ENCODE measurements at places on chromosomes 6 and 20.

DNA sequence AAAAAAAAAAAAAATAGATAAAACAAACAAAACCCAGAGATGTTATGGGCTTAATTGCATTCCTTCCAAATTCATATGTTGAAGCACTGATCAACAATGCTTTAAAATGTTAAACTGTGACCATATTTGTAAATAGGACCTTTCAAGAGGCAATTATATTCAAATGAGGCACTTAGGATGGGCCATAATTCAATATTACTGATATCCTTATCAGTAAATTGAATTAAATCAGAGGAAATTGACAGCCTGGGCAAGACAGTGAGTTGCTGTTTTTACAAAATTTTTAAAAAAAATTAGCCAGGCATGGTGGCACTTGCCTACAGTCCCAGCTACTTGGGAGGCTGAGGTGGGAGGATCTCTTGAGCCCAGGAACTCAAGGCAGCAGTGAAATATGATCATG, 364.1 kb downstream of the GJA1 start:
- no peak for DNase-seq

- DNase-seq = no peak
Observed at GRCh38 chr6:9620263-9620662, 794.6 kb downstream of the TFAP2A start.

- no peak for DNase-seq
Observed at GRCh38 chr6:162217811-162218493, 509.6 kb downstream of the PRKN start.

DNA sequence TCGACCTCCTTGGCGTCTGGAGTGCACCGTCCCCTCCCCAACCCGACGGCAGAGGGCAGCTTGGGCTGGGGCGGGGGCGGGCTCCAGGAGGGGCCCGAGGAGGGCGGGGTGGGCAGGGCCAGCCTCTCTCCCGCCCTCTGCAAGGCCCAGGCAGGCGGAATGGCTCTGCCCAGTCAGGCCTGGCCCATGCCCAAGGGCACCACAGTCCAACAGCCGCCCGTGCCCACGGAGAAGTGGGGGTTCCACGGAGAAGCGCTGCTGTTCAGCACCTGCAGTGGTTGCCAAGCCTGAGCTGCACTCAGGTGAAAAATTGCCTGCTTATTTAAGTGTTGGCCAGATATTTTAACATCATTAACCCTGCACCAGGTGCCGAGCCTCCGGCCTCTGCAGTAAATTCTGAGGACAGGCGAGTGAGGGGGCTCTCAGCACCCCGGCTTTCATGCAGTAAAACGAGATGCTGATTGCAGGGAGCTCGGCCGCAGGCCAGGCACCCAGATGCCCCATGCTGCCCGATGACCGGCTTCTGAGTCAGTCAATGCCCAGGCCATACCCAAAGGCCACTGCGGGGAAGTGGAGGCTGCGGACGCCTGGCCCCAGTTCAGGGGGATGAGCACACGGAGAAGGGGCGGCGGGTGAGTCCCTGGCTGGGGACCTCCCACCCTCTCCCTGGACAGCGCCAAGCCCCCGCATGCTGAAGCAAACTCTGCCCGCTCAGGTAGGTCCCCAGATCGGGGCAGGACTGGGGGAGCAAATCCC, at the start of gene SRMS:
SRMS (minus strand) TSS at position 25 of the 756 bp plus-strand sequence. CDS start 286 bp downstream, outside the sequence.
- DNase-seq = no peak

GRCh38 chr6:55758156-55758937, 117.0 kb downstream of the BMP5 start:
- no peak for DNase-seq

GRCh38 chr6:36978421-36979346, 7.3 kb downstream of the MTCH1 start:
- no peak for DNase-seq

DNA sequence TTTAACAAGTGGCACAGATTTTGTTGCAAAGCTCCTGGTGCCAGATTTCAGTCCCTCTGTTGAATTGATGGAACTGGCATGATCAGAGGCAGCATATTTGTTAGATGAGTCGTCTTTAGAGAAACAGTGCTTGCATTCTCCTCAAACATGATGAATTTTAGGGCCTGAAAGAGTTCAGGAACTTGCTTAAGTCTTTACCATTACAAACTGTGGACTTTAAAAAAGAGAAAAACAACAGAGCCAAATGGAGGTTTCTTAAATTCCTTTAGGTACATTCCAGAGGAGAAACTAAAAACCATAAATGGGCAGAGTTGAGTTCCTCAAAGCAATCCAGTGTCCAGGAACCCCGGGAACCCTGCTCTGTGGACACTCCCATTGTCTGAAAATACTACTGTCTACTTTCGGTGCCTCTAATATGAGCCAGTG, 2.5 kb downstream of the GTF2H5 start:
- no peak for DNase-seq

DNA sequence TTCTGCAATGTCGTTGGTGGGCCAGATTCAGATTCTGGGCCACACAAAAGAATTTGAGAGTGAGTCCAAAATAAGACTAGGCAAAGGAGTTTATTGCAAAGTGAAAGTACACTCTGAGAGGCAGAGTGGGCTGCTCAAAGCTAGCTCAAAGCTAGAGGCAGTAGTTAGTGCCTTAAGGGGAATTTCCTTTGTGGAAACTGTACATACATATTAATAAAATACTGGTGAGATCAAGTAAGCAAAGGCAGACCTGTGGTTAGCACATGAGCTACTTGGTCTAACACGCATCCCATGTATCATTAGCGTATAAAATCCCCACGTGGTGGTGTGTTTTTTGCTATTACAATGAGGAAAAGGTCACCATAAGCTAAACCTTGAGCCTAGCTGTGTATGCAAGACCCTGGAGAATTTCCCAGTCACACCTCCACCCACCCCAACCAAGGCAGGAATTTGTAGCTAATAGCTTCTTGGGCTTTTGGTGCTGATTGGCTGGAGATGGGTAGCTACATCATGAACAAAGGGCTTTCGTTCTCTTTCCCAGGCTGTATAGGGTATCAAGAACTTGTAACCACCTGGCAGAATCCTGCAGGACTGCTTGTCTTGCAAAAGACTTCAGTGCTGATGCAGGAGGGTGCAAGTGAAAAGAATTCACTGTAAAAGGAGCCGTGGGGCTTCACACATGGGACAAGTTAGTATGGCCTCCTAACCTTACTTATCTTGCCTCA, 14.7 kb upstream of the TRIM26 start:
- DNase-seq = peak; percentile 52

DNA sequence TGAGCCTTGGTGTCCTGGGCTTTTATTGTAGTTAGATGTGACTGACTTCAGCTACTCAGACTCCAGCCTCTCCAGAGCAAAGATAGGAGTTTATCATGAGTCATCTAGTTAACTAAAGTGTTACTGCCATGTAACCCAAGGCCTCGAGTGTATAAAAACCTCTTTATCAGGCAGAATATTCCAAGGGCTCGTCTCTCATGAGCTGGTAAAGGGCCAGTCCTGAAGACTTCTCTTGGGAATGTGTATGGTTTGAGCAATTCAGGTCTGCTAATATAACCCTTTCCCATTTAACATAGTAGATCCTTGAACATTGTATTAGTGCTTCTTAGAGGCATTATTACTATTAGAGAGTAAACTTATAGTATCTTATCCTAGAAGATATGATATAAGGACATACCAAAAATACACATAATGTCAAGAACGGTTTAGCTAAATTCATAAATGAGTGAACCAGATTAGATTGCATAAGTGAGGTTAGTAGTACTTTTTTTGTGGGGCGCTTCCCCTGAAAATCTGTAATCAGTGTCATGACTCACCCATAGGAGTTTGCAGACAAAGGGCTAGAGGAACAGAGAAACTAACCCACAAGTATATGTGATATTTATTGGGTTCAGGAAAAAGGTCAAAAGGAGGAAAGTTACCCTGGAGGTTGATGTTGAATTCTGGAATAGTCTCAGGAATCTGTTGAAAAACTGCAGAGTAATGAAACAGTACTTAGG, 16.0 kb downstream of the DSE start:
- DNase-seq = no peak

DNA sequence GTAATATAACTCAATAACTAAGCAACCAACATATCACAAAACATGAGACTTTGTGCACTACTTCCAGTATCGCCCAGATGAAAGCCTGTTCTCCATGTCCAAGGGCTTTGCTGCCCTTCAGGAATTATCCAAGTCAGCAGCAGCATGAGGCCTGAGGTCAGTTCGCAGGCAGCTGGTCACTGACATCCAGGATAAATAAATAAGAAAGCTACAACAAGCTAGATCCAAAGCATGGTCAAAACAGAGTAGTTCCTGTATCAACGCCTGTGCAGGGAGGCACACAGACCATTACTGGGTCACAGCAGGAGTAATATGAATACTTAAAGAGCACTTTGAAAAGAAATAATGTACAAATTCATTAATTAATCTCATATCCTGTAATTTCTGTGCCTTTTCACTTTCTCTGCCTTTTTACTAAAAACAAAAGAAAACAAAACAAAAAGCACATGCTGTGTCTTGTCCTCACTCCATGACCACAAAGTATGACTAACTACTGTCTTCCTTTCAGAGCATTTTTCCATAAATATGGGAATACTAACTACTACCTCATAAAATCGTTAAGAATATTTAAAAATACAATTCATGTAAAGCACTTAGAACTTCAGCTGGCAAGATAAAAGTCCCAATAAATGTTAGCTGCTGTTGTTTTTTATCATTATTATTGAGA, 374.9 kb upstream of the IRAK1BP1 start:
- DNase-seq = no peak

DNA sequence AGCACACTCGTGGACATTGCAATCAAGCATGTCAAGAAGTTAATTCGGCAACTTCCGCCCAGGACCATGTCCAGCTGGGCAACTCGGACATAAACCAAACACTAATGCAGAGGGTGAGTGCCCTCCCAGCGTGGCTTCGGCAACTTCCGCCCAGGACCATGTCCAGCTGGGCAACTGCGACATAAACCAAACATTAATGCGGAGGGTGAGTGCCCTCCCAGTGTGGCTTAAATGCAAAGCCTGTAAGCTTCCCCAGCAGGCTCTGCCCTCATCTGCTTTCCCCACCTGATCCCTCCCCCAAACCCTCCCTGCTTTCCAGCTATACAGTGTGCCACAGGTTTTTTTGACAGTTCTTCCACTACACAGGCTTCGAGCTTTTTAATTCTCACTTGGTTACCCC, 143.4 kb downstream of the PXDC1 start:
- no peak for DNase-seq

DNA sequence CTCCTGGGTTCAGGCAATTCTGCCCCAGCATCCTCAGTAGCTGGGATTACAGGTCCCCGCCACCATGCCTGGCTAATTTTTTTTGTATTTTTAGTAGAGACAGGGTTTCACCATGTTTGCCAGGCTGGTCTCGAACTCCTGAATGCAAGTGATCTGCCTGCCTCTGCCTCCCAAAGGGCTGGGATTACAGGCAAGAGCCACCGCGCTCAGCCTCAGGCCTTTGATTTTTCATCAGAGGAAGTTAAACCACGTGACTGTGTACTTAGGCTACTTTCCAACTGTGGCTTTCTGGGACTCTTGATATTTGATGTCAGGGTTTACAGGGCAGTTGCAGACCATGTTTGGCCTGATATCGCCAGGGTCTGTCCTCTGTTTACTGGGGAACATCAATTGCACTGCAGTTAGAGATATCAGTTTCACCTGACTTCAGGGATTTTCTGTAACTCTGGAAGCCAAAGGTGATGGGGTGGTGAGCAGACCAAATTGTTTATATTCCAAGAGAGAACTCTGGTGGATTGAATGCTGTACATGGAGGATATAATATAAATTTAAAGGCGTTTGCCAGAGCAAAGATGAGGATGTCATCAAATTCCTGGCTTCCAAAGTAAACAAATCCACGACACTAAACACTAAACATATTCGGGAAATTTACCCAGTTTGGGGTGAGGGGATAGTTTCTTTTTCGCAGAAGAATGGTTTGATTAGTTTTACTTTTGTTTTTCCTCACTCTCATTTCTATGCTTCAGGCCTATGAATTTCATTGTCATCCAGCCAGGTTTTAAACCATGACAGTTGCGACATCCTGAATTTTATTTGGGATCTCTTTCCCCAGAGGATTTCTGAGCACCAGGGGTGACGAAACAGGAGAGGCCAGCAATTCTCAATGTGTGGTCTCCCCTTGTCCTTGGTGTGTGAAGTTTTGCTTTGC, 4.2 kb downstream of the PSMF1 start:
- DNase-seq = no peak

GRCh38 chr6:3128356-3129108, 10.0 kb downstream of the BPHL start:
- DNase-seq = no peak

GRCh38 chr6:151445482-151445881, 6.4 kb downstream of the RMND1 start:
- no peak for DNase-seq

GRCh38 chr6:95203153-95203754, 374.1 kb upstream of the MANEA start:
- DNase-seq = no peak

GRCh38 chr6:118867181-118867580, 26.8 kb upstream of the ASF1A start:
- DNase-seq = no peak

DNA sequence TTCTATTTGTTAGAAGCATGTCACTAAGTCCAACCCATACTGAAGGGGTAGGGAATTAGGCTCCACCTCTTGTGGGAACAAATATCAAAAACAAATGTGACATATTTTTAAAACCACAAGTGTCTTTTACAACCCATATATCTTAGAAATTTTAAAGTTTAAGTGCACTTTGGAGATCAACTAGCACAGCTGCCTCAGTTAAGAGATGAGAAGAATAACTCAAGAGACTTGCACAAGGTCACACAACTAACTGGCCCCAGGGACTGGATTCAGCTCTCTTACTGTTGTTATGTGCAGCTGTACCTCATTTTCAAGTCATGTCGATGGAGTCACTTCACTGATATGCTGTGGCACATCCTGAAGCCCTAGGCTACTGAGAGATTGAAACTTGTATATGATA, 102.9 kb upstream of the BMP2 start:
- no peak for DNase-seq

- peak; percentile 83 for DNase-seq
Observed at GRCh38 chr20:62804627-62805154, at the start of gene OGFR. Gene OGFR, plus strand, starts transcription at chr20:62804835. Its CDS starts 25 bp downstream, at chr20:62804860.

GRCh38 chr6:146770965-146771735, 172.4 kb downstream of the ADGB start:
- peak; percentile 37 for DNase-seq

- no peak for DNase-seq
Observed at GRCh38 chr20:48102076-48102787, 317.0 kb upstream of the SULF2 start.

- no peak for DNase-seq
Observed at GRCh38 chr6:24824142-24824938, 25.6 kb upstream of the ARMH2 start.

DNA sequence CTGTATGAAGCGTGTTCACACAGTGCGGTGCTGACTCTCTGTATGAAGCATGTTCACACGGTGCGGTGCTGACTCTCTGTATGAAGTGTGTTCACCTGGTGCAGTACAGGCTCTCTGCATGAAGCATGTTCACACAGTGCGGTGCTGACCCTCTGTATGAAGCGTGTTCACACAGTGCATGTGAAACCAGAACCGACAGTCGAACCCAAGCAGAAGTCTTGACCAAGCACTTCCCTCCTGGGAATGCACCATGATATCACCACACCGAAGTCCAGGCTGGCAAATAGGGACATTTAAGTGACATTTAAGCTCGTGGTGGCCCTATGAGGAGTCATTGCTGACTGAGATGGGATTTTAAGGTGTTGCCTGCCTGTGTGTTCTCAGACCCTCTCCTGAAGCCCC, 11.3 kb upstream of the SERPINB1 start:
- no peak for DNase-seq

Data from activated T-cell treated with anti-CD3 and anti-CD28 coated beads, Interleukin-2, amount 50 U/mL, for 24 hours (primary cell).